ENCODE measurements at places on chromosomes 6 and 20.

- no peak for DNase-seq
These were observed 13.0 kb downstream of the ALDH8A1 start for GRCh38 chr6:134936931-134937330.

DNA sequence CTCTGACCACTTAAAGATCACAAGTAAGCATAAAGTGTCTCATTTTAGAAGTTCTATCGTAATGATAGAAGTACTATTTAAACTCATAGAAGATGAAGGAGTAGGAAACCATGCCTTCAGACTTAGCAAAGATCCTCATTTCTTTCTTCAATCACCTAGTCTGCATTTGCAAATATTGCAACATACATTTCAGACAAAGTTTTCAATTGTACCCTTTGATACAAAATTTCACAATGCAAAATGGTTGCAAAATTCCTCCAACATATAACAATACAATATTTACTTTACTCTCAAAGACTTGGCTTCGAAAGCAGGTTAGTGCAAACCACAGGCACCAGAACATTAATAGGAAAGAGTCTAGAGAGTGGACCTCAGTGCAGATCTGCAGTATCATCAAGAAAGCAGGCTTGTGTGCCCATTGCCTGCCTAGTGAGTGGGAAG lies 16.1 kb upstream of the ROS1 start:
- DNase-seq, result no peak

GRCh38 chr20:46784436-46785127 lies 75.1 kb downstream of the SLC2A10 start:
- peak; percentile 34 for DNase-seq

- no peak for DNase-seq
These were observed 67.3 kb downstream of the FAM229B start for GRCh38 chr6:112154711-112155110.

DNA sequence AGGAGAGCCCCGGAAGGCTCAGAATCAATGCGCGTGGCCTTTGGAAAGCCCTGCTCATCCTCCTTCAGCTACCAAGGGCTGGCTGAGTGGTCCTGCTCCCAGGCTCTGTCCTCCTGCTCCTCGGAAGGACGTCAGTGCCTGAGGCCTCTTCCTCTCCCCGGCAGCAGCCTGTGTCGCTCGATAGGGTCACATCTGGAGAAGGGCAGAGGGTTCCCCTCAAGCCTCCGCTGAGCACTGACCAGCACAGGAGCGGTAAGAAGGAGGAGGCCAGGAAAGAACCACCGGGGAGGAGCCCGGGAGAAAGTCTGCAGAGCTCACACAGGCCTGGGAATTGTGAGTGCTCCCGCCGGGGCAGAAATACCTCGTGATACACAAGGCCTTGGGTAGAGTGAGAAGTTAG lies 21.2 kb downstream of the KIF25 start:
- DNase-seq, result no peak

GRCh38 chr6:52050051-52050405 lies 37.4 kb downstream of the PKHD1 start:
- no peak for DNase-seq

DNA sequence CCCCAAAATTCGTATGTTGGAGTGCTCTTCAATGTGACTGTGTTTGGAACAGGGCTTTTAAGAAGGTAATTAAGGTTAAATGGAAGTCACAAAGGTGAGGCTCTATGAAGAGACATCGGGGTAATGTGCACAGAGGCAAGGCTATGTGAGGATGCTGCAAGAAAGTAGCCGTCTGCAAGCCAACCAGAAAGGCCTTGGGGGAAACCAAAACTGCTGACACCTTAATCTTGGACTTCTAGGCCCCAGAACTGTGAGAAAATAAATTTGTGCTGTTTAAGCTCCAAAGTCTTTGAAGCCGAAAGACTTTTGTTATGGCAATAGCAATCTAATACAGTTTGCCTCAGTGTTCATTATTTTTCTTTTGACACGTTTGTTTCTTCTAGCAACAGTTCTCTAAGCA lies 2.4 kb upstream of the IRAK1BP1 start:
- DNase-seq, result no peak
